Right renal pelvis (tissue), 4 donors: ENCODE measurements at places on chromosomes 1 and 21.

DNA sequence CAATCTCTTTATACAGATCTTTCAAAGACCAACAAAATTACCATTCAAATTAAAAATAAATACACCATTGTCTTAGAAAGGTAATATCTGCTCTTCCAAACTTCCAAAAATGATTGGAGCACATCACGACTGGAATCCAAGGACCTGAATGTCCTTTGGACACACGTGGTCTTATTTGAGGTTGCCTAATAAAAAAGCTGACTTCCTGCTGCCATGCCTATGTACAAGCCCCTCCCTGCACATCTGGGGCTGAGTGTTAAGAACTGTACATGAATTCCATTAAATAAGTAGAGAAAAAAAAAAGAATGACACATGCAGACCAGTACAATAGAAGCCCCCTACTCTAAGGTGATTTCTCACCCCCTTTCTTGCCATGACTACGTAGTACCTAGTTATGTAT lies 73.6 kb downstream of the SUSD4 start:
- no peak for DNase-seq

GRCh38 chr1:64469977-64470664 lies at the start of gene CACHD1:
CACHD1 (plus strand) TSS chr1:64470129; CDS start chr1:64470745, 616 bp downstream.
- DNase-seq: peak; percentile 90

DNA sequence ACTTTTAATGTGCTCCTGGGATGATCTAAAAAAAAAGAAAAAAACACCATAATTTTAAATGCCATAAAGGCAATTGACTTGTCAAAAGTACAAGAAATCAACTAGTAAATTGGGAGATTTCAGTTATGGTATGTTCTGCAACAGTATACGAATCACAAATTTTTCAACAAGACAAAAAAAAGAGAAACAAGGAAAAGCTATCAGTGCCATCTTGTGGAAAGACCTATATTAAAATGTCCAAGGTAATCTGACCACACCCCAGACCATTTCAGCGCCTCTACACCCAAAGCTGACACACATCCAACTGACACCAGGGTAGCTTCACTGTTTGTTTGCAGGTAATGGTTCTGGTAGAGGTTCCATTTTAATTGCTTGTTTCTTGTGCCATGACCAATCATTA lies 5.0 kb upstream of the DUSP23 start:
- DNase-seq: no peak

- no peak for DNase-seq
These were observed 50.9 kb upstream of the AK4 start for GRCh38 chr1:65097076-65097475.

DNA sequence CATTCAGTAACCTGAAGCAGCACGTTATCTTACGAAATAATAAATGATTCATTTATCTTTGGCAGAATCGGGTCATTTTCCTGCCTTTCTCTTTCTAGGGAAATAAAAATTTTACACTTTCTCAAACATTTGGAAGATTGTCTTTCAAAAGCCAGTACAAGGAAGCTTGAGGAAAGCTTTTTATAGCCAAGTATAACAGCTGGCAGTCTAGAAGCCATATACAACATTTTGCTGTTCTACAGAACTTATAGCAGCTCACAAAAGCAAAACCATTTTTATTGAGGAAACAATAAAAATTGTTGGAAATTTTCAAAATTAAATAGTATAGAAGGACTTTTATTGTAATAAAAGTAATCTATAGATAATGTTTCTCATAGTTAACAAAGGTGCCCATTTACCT lies 448.6 kb downstream of the SMYD3 start:
- DNase-seq: no peak

- DNase-seq: no peak
These were observed 7.3 kb downstream of the BOLA1 start for GRCh38 chr1:149906570-149907075.

DNA sequence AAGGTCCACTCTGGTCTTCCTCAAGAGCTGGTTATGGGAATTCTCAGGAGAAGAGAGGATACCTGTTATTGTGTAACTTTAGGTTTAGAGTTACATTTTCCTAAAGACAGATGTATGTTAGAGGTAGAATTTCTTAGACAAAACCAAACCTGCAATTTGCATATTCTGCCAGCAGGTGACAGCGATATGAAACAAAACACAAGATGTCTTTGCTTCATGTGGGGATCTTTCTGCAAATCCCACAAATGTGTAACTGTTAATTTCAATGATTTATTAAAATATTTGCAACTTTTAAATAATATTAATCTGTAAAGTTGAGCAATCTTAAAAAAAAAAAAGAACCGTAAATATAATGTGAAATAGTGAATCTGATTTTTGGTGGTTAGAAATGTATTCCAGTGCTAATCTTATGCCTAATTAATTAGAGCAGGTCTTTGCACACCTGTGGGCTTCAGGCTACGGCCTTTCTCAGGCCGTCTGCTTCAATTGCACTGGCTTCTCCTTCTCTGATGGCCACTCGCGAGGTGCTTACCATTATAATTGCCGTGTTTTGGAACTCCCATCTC lies 33.4 kb downstream of the FAM78B start:
- no peak for DNase-seq

DNA sequence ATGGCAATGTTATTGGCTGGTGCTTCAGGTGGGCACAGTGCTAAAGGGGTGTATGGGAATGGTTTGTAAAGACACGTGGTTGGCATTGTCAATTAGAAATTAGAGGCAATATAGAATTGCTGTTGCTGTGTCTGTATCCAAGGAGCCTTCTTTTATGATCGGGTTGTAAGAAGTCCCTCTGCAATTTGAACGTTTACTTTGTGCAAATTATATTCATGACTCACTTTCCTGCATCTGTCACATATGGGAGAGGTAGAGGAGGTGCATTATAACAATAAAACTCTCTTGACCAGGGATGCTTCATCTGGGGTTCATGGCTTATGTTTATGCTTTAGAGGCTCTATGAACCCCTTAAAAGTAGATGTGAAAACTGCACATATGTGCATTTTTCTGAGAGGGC lies 130.4 kb upstream of the DNAH14 start:
- no peak for DNase-seq

GRCh38 chr1:219805191-219805590 lies 123.2 kb downstream of the SLC30A10 start:
- no peak for DNase-seq

GRCh38 chr1:51285055-51285454 lies 45.3 kb downstream of the TTC39A start:
- no peak for DNase-seq

DNA sequence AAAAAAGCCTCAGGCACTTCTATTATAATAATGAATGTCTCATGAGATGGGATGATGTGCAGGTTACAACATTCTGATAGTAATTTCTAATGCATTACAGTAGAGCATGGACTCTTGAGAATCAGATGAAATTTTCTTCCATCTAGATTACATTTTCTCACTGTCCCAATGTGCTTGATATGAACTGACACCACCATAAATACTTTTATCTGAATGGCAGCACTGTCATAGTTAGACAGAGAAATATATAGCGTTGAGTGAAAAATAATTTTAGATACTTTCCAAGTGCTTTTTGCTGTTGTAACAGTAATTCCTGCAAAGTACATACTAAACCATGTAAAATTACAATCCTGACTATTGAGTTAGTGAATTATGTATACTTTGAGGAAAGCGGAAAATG lies 630.1 kb downstream of the BRINP3 start:
- no peak for DNase-seq

DNA sequence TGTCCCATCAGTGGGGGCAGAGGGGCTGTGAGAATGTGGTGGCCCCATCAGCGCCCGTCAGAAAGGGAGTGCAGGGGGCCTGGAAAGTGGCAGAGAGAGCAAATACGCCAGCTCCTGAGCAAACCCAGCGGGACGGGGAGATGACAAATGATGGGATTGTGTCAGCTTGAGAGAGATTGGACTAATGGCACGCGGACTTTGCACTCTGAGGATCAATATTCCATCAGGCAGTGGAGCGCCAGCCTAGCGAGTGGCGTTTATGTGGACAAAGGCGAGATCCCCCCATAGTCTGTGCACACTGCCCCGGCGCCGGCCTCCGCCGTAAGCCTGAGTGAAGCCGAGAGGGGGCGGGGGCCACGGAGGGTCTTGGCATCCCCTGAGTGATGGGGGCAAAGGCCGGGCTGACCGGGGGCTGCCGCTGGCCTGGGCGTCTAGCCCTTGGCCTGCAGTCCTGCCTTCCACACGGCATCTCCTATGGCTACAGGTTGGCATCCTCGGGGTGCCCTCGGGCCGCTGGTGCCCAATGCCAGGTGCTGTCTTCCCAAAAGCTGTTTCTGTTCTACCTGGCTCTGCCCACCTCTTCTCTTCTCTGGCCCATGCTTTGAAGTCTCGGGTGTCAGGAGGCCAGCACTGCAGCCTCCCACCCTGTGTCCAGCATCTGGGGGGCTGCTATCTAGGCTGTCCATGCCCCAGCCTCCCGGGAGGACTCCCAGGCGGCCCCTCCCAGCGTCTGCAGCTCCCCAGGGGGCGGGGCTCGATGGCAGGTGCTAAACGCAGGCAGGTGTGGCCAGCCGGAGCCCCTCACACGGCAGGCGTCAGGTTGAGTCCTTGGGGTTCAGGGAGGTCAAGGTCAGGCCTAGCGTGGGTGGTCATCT lies 46.5 kb downstream of the PRDM16 start:
- no peak for DNase-seq

DNA sequence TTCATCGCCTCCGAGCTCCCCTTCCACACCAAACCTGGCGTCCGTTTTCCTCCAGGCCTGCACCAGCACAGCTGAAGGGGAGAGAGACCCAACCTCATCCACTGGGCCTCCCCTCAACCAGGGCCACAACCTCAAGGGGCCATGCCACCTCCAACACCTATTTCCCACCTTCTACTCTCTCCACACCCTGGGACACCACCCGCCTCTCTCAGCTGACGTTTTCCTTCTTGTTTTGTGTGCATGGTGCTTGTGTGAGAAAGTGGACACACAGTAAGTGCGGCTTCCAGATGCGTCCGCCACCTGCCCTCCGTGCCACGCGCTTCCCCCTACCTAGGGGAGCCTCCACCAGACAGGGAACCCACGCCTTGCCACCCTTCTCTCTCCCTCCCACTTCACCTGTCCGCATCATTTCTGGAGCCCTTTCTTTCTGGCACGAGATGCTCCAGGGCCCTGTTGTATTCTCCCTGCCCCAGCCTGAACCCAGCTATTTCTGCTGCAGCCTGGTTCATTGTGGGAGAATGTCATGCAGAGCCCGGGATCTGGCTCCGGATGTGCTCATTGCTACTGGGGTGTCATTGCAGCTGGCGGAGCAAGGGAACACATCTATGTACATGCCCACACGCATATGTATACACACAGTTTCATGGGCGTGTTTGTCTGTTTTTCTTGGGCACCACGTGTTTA lies 1.3 kb upstream of the GNB1 start:
- DNase-seq: no peak

DNA sequence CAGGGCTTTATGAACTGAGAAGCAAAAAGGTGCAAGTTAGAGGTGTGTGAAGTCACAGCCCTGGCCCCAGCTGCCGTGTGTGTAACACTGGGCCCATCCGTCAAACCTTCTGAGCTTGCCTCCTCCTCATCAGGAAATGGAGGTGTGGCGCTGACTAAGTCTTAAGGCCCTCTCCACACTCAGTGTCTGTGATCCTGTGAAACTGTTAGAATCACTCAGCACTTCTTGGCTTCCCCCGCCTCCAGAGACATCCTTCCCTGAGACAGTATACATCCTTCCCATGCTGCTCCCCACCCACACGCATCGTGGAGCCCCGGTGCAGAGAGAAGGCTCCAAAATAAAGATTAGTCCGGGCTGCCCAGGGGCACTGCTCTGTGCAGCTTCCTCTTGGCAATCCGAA lies 33.3 kb downstream of the LRP8 start:
- no peak for DNase-seq

GRCh38 chr1:23101887-23102286 lies 66.8 kb downstream of the LUZP1 start:
- DNase-seq: no peak

GRCh38 chr1:101122452-101123166 lies 97.0 kb upstream of the DPH5 start:
- no peak for DNase-seq

GRCh38 chr1:209895709-209896108 lies 42.3 kb upstream of the SYT14 start:
- DNase-seq: no peak

DNA sequence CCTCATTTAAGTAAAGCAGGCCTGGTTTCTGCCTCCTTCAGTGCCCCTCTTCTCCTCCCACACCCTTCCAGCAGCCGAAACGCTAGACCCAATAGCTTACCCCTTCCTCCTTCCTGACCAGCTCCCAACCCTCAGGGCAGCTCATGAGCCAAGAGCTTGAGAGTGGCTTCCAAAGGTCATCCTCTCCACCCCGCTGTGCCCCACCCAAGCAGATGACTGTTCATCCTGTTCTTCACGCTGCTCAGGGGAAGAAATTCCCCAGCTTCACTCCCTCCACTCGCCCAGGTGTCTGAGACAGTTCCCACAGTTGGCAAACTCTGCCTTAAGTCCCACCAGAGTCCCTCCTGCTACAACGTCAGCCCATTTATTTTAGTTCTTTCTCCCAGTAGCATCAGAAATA lies 23.4 kb downstream of the ARHGEF19 start:
- no peak for DNase-seq

- no peak for DNase-seq
These were observed 420.0 kb downstream of the ADGRL2 start for GRCh38 chr1:82220754-82221153.

DNA sequence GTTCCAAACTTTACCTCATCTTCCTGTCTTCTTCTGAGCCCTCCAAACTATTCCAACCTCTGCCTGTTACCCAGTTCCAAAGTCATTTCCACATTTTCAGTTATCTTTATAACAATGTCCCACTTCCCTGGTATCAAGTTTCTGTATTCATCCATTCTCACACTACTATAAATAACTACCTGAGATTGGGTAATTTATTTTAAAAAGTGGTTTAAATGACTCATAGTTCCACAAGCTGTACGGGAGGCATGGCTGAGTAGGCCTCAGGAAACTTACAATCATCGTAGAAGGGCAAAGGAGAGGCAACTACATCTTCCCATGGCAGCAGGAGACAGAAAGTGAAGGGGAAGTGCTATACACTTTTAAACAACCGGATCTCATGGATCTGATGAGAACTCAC lies 428.5 kb upstream of the RGS18 start:
- no peak for DNase-seq

DNA sequence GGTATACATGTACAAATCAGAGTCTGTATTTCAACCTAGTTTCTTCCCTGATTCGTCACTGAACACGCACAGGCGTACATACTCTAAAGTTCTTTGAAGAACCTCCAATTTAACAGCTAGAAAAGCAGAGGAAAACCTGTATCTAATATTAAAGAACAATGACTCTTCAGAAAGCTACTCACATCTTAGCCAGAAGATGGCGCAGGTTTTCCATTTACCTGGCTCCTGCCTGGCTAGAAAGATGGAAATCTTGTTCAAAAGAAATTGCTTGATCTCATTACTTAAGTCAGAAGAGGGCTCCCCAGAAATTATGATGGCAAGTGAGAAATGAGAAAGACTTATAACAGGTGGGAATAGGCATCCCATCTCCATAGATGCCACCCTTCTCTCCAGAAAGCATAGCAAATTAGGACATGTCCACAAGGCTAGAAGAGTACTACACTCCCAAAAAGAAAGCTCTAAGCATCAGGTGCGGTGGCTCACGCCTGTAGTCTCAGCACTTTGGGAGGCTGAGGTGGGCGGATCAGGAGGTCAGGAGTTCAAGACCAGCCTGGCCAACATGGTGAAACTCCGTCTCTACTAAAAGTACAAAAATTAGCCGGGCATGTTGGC lies 19.0 kb upstream of the L1TD1 start:
- DNase-seq: peak; percentile 45

GRCh38 chr21:45019076-45019886 lies 55.1 kb upstream of the ADARB1 start:
- DNase-seq: no peak

- no peak for DNase-seq
These were observed 55.7 kb upstream of the EFHD2 start for GRCh38 chr1:15353839-15354579.
